ENCODE measurements at places on chromosomes 1 and 21.
A peak's percentile ranks its signal among the peaks of the same experiment; 100 is the strongest.

DNA sequence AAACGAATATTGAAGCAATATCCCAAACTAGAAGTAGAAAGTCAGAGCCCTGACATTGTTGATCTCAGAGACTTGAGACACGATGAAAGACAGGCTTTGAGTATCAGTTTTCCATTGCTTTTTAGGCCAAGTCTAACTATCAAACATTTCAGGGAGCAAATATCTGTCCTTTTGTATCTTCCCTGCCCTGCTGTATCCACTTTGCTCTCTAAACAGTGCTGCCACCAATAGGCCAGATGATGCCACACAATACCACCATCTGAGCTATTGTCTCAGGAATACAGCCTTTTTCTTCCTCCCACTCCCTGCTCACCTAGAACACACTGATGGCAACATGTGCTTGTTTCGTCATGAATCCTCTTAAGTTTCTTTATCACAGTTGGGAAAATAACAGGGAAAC lies 62.6 kb upstream of the SPAG17 start:
- peak; percentile 18 for DNase-seq

DNA sequence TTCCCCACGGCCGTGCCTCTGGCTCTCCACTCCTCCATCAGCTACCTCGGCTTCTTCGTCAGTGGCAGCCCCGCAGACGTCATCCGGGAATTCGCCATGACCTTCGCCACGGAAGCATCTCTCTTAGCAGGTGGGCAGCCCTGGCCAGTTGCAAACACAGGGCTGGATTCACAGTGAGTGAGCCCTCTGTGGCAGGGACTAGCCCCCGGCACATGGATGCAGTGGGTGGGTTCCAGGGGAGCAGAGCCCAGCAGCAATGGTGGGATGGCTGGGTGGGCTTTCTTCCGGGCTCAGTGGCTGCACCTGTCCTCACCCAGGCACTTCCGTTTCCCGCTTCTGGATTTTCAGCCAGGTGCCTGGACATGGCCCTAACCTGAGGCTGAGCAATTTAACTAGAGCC lies 9.4 kb downstream of the UBASH3A start:
- no peak for DNase-seq

- DNase-seq = peak; percentile 78
Measured at GRCh38 chr1:47388891-47389238, 27.2 kb upstream of the FOXE3 start.

- DNase-seq = no peak
Measured at GRCh38 chr21:44583089-44583799, 2.8 kb upstream of the KRTAP10-5 start.

DNA sequence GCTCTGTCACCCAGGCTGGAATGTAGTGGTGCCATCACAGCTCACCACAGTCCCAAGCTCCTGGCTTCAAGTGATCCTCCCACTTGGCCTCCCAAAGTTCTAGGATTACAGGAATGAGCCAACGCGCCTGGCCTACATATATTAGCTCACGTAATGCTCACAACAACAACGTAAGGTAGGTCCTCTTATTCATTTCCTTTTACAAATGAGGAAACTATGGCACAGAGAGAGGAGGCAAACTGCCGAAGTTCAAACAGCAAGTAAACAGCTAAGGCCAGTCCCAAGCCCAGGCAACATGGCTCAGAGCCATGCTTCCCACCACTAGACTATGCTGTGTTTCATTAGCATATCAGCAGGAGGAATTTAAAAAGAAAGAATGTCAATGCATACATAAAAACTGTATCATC lies 284.4 kb downstream of the VAV3 start:
- no peak for DNase-seq

- DNase-seq = no peak
Measured at GRCh38 chr21:38420140-38420539, 78.1 kb downstream of the ERG start.

DNA sequence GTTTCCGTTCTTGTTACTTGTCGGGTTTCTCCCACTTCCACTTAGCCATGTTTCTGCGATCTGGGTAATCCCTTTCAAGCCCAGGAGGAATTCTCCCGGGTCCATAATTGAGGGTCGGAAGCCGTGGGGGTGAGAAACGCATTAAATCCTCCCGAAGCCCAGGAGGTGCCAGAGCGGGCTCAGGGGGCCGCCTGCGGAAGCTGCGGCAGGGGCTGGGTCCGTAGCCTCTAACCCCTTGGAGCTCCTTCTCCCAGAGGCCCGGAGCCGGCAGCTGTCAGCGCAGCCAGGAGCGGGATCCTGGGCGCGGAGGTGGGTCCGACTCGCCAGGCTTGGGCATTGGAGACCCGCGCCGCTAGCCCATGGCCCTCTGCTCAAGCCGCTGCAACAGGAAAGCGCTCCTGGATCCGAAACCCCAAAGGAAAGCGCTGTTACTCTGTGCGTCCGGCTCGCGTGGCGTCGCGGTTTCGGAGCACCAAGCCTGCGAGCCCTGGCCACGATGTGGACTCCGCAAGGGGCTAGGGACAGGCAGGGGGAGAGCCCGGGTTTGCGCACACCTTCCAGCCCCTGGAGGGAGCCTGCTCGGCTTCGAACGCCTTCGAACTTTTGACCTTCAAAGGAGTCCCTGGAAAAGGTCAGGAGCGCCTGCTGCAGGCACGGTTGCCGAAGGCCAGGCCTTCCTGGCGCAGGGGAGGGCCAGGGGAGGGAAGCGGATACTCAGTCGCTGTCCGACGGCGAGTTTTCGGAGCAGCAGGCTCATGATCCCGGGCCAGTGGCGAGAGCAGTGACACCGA lies 1.7 kb upstream of the SIM2 start:
- no peak for DNase-seq

- DNase-seq = no peak
Measured at GRCh38 chr1:44839576-44839975, 3.5 kb downstream of the PTCH2 start.
